ENCODE measurements at places on chromosomes 5 and 9.
A peak's percentile ranks its signal among the peaks of the same experiment; 100 is the strongest.

DNA sequence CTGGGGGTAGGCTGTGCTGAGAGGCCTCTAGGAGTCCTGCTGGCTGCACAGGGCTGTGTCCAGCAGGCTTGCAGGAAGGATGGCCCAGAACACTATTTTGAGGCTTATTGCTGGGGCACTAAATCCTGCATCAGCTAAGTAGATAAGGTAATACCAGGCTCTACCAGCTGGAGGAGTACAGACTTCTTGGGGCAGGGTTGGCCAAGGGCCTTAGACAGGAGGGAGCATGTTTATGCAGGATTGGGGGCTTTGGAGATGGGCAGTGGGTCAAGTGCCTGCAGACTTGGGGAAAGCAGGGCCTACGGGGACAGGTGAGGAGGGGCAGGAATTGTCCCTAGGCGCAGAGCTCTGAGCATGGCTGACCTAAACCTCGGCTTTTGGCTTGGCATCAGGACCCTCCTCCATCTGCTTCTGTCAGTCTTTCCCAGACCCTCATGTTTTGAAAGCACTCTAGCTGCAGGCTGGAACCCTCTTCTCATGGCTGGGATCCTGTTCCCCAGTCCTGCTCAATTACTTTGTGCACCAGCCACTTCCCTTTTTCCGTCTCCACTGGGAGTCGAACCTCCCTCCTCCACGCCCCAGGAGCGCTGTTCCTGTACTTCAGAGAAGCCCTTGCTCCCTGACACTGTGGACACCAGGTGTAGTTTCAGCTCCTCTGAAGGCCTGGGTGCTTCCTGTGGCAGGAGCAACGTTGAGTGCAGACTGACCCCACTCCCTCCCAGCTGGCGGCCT, 61.0 kb upstream of the SPTLC1 start:
- DNase-seq, result no peak

DNA sequence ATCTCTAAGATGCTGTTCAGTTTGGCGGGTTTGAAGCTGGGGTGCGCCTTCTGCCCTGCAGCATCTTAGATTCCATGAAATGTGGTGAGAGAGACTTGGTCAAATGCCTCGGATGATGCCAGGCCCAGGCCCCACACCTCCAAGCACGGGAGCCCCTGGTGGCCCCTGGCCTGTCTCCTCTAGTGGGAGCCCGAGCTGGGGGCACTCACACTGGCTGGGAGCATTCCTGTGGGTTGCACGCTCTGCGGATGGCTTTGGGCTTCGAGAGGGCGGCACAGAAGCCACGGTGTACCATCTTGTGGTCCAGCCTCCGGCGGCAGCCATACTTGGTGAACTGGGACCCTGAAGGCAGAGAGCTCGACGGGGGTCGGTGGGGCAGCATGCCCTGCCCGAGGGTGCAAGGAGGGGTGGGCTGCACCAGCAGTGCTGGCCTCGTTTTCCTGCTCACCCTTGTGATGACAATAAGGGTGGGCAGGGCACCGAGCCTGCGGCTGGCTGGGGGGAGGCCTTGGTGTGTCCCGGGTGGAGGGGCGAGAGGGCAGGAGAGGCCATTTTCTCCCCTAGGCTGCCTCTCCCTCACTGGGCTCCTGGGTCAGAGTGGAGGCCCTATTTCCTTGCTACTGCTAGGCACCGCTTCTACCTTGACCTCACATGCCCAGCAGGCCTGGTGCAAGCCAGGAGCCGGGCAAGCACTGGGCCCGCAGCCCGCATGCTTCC, 65.8 kb downstream of the ZNF354C start:
- DNase-seq, result no peak

- DNase-seq, result no peak
Observed at GRCh38 chr5:94751460-94751859, 133.0 kb downstream of the SLF1 start.

DNA sequence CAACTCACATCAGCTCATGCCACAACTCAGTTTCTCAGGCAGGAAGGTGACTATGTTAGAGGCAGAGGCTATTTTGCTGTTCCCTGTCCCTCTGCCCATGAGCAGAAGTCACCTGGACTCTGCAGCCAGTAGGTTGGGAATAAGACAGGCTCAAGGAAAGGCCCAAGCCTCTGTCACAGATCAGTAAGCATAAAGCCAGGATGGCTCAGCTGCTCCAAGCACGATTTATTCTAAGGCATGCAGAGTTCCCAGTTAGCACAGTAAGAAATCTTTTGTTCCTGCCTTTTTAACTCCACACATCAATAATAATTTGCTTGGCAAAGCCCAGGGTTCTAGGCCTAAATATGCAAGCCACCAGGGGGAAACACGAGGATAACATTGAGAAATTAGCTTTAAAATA, 249.0 kb upstream of the ADRA1B start:
- DNase-seq, result no peak

GRCh38 chr9:92850898-92851297, 26.9 kb downstream of the ZNF484 start:
- no peak for DNase-seq

GRCh38 chr5:114010362-114010761, 351.5 kb upstream of the KCNN2 start:
- DNase-seq, result no peak

GRCh38 chr9:2414465-2414864, 207.1 kb upstream of the VLDLR start:
- no peak for DNase-seq

DNA sequence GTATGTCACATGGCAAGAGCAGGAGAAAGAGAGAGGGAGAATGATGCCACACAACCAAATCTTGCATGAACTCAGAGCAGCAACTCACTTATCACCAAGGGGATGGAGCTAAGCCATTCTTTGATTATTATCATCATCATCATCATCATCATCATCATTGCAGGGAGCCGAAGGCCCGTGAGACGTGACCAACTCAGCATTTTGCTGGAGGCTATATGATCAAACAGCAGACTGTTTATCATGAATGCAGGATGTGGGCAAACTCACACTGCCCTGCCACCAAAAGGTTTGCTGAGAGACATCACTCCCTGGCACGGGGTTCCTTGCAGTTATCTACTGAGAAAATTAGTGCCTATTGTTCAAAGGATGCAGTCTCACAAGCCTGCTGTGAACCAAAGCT, 8.6 kb upstream of the ZNF169 start:
- no peak for DNase-seq

DNA sequence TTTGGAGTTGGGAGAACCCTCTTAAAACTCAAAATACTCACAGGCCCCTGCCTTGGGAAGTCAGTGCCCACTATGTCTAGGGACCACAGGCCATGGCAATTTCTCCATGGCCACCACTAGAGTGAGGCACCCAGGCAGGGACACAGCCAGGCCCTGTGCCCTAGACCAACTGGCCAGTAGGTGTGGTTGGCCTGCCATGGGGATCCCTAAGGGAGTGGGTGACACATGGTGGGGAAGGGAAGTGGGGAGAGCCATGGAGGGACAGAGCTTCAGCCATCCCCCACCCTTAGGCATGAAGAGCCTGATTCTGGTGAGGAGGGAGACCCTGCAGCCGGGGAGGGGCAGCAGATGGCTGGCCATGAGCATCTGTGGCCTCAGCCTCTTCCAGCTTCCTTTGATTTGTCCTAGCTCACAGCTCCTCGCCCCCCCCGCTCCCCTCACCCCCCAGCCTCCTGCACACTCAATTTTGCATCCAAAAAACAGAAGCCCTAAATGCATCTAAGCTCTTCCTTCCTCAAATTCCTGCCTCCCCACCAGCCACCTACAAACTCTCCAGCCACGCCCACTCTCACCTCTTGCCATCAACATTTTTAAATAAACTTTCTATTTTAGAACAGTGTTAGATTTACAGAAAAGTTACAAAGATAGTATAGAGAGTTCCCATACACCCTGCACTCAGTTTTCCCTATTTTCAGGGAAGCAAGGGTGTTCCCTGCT, 1.6 kb upstream of the DBN1 start:
- no peak for DNase-seq

GRCh38 chr9:76227156-76227555, 167.1 kb downstream of the RFK start:
- no peak for DNase-seq

DNA sequence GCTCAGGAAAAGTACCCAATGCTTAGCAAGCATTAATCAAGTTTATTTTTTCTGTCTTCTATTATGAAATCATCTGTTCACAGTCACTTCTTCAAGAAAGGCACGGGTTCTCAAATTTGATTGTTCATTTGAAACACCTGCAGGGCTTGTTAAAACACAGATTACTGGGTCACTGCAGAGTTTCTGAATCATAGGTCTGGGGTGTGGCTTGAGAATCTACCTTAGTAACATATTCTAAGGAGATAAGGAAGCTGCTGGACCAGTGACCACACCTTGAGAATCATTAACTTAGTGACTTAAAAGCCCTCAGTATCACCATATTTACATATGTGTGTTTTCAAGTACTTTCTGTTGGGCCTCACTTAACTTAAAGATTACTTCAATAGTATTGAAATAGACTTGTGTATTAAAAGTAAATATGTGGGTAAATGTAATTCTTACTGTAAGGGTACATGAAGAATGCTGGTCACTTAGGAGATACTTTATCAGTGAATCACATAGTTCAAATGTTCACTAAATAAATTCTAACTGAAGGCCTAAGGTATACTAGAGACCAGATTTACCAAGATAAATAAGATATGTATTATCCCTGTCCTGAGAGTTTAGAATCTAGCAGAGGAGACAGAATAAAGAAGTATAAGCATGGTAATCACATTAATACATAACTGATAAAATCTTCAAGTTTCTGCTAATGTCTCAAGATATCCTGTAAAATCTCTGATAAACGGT, 1342.1 kb upstream of the C9orf72 start:
- no peak for DNase-seq

- DNase-seq, result no peak
Observed at GRCh38 chr5:55625589-55625909, 86.6 kb downstream of the SLC38A9 start.

- no peak for DNase-seq
Observed at GRCh38 chr5:149404746-149405549, 25.9 kb upstream of the IL17B start.

- DNase-seq, result no peak
Observed at GRCh38 chr5:109898269-109899162, 208.8 kb downstream of the MAN2A1 start.

DNA sequence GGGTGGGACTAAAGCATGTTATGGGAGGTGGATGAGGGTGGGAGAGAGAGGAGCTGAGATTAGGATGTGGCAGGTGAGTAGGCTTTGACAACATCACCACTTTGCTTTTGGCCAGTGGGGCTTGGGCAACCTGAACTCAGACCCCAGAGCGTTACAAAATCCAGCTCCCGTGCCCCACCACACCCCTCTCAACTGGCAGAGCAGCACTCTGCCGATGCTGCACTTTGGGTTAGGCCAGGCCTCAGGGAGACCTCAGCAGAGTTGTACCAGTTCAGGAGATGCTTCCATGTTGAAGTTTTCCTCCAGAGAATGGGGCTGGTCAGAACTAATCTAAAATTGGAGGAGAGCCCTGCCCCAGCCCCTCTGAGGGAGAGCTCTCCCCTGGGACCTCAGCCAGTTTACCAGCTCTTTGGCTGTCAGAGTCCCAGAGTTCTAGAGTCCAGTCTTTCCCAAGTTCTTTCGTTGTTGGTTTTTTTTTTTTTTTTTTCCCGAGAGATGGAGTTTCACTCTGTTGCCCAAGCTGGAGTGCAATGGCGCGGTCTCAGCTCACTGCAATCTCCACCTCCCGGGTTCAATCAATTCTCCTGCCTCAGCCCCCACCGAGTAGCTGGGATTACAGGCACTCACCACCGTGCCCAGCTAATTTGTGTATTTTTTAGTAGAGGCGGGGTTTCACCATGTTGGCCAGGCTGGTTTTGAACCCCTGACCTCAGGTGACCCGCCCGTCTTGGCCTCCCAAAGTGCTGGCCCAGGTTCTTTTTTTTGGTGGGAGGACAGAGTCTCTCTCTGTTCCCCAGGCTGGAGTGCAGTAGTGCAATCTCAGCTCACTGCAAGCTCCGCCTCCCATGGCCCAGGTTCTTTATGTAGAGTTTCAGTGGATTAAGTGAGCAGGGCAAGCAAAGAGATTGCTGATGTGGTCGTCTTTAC, 17.8 kb downstream of the NUDT2 start:
- DNase-seq, result no peak

GRCh38 chr9:68872026-68872501, 141.8 kb downstream of the PRKACG start:
- DNase-seq, result no peak

DNA sequence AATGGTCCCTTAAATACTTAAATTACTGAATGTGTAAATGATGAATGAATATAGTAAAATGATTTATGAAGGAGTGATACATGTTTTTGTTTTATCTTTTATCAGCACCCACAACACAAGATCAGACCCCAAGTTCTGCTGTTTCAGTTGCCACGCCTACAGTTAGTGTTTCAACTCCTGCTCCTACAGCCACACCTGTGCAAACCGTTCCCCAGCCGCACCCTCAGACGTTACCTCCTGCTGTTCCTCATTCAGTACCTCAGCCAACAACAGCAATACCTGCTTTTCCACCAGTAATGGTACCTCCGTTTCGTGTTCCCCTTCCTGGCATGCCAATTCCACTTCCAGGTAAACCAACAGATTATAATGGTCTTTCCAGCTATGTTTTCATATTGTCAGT, 16.3 kb downstream of the TCERG1 start:
- no peak for DNase-seq

GRCh38 chr5:11757661-11758060, 146.6 kb downstream of the CTNND2 start:
- DNase-seq, result no peak

DNA sequence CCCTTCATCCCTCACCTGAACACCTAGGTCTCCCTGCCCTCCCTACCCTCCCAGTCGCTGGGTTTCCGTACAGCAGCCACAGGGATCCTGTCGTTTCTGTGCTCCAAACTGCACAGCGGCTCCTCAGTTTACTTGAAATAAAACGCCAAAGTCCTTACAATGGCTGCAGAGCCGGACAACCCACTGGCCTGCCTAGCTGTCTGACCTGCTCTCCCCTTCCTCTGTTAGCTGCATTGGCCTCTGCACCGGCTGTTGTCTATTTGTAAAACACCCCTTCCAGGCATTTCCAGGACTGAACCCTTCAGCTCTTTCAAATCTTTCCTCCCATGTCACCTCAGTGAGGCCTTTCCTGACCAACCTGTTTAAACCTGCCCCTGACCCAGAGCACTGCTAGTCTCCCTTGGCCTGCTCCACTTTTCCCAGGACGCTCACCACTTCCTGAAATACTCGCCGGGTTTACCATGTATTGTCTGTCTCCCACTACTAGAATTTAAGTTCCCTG, 9.1 kb upstream of the MGAT1 start:
- no peak for DNase-seq

- DNase-seq, result no peak
Observed at GRCh38 chr5:172503925-172504700, 49.8 kb upstream of the SH3PXD2B start.

DNA sequence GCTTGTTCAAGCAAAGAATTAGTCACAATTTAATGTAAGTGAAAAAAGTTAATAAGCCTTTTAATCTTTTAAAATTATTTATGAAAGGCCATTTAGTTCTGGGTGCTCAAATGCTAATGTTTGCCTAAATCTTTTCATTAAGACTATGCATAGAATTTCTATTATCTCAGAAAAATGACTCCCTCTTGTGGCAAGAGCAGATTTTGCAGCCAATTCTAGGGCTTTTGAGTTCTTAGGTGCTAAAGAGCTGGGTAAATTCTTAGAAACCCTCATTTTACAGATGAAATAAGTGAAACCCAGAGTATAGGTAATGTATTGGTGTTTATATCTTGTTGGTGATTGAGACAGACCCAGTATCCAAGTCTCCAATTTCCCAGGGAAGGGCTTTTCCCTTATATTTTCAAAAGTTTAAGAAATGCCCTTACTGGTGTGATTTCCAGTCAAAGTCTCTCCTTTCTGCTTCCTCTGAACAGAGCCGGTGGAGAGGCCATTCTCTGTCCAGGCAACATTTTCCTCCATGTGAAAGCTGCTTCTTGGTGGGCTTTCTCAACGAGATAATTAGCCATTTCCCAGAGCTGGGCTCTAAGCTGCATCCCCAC, 24.1 kb upstream of the PCSK5 start:
- peak; percentile 50 for DNase-seq

All from activated T-cell treated with anti-CD3 and anti-CD28 coated beads, Interleukin-2, amount 50 U/mL, for 72 hours (primary cell).